ENCODE measurements at places on chromosomes 12 and 14. TPM values are rescaled to one million over a fixed set of nuclear protein-coding genes. Genes with fewer than 3 reads are reported as not detected.

GRCh38 chr12:51341251-51342007 is 5.0 kb downstream of the CELA1 start:
- peak; percentile 62 for DNase-seq

DNA sequence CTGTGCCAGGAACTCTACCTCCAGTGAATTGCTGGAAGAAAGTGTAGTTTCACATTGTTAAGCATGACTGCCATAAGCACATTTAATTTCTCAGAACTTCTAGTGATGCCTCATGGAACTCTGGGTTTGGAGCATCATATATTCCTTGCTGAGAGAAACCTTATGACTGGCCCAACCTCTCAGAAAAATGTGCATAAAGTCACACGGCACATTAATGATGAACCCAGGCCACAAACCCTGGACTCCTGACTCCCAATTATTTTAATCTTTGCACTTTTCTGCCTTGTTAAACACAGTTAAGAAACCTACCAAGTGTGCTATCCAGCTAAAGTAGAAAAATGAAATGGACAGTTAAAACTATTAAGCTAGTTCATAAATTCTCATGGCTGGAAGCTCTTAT is 5.6 kb downstream of the TCP11L2 start:
- DNase-seq: no peak

DNA sequence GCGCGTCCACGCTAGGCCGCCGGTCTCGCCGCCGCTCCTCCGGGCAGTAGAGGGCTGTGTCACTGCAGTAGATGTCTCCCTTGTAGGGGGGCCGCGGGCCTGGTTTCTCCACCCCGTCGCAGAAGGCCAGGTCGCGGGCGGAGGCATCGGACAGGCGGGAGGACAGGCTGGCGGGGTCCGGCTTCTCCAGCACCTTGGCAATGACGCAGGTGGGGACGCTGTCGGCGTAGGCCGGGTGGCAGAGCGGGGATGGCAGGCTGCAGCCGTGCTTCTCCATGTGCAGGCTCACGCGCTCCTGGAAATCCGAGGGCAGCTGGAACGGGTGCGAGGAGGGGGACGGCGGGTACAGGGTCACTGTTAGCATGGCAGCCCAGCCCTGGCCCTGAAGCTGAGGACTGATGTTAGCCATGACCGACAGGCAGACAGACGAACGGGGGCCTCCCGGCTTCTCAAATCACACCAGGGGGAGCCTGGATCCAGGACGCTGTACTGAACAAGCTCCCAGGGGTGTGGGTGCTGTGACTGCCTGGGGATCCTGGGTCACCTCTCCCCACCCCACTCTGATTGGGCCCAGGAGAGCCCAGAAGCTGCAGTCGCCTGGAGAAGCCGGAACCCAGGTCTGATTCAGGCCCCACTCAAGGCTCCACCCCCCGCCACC is 48.1 kb downstream of the BEGAIN start:
- no peak for DNase-seq

Gene ABHD4
- 34.1 TPM for polyA plus RNA-seq

GRCh38 chr12:8508910-8509841 is 4.1 kb upstream of the CLEC4D start:
- no peak for DNase-seq

GRCh38 chr12:26172946-26173552 is 22.3 kb upstream of the SSPN start:
- no peak for DNase-seq

- no peak for DNase-seq
Observed at GRCh38 chr12:100145643-100146042, 3.0 kb upstream of the BLTP3B start.

GRCh38 chr14:61380984-61381383 is 59.6 kb downstream of the PRKCH start:
- no peak for DNase-seq

GRCh38 chr14:102772781-102773570 is 4.3 kb upstream of the TRAF3 start:
- DNase-seq: no peak

DNA sequence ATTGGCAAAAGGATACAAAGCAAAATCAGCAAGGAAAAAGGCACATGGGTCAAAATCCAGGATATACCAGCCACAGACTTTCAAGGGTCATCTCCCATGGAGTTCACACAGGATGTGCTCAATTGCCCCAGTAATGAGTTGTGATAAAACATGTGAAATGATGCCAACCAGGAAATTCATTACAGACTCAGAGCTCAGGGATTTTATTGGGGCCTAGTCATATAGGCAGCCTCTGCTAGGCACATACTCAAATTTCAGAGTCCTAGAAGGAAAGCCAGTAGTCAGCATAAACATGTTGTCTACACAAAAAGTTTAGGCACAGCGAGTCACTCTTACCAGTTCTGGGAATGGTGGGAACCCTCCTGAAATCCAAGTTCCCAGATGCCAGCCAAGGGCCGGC is 64.4 kb upstream of the OSBPL8 start:
- no peak for DNase-seq

Gene OR4K17
- 0.12 TPM for polyA plus RNA-seq

DNA sequence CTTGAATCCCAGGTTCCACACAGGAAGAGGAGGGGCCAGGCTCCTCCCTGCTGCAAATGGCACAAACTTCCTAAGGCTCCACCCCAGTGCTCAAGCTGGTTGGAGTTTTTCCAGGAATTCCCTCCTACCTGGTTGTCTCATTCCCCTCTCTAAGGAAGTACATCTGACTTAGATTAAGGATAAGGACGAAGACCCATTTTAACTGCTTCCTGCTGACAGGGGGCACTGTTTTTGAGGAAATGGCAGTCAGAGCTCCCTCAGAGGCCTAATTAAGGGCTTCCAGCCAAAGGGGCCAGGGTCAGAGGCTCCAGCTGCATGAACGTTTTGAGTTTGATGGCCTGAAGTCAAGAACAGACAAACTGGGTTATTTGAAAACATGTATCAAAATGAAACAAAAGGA is 1084.7 kb downstream of the SLC6A15 start:
- DNase-seq: peak; percentile 25

Gene MAPK1IP1L
- 89.1 TPM for polyA plus RNA-seq

- no peak for DNase-seq
Observed at GRCh38 chr12:116766285-116766684, 28.2 kb downstream of the RNFT2 start.

DNA sequence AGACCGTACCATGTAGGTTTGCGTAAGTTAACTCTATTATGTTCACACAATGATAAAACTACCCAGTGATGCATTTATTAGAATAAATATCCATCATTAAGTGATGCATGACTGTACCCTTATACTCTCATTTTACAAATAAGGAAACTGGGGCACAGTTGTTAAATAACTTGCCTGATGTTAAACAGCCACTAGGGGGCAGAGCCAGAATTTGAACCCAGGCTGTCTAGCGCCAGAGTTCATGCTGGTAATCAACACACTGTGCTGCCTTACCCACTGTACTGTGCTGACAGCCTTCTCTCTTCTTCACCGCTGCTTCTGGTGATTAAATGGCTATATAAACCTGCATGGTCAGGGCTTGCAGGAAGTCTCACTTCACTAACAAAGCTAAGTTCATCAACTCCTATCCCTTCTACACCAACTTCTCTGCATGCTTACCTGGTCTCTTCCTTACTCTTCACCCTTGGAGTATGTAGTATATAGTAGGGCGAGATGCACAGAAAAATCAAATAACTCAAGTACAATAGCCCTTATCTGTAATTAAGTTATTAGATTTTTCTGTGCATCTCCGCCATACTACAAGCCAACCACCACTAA is 43.6 kb upstream of the APPL2 start:
- no peak for DNase-seq

Gene KERA
- 0.09 TPM for polyA plus RNA-seq

DNA sequence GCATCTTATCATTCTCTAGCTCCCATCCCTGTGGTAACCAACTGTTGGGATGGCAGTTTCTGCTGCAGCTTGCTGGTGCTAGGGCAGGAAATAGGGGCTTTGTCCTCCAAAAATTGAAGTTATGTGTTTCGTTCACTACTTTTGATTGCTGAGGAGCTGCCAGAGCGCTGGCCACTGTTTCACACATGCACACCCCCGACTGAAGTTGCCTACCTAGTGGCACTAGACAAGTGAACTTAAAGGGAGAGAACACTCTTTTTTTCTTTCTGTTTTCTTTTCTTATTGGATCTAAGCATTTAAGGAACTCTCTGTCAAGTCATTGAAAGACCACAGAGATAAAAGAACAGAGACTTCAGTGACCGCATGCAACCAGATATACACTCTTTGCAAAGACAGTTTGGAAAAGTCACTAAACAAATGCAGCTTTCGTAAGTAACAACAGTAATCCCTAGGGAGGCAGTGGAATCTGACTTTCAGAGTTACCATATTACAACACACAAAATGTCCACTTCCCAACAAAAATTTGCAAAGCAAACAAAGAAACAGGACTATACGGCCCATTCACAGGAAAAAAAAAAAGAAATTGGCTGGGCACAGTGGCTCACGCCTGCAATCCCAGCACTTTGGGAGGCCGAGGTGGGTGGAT is 12.0 kb downstream of the TFCP2 start:
- DNase-seq: no peak

DNA sequence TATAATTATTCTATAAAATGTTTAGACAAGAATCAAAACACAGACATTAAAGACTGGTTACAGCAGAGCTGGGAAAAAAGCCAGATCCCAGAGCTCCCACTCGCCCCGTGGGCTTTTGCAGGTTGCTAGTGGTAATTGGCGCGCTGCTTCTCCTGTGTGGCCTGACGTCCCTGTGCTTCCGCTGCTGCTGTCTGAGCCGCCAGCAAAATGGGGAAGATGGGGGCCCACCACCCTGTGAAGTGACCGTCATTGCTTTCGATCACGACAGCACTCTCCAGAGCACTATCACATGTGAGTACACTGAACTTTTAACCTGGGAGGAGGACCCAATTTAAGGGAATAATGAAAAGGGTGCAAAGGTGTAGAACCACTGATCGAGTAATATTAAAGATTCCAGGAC is 7.5 kb downstream of the TMEM52B start:
- DNase-seq: no peak

Gene NAA30
- polyA plus RNA-seq: 17.6 TPM

GRCh38 chr12:93954166-93955112 is 193.9 kb upstream of the PLXNC1 start:
- no peak for DNase-seq

Gene AICDA
- polyA plus RNA-seq: not detected

DNA sequence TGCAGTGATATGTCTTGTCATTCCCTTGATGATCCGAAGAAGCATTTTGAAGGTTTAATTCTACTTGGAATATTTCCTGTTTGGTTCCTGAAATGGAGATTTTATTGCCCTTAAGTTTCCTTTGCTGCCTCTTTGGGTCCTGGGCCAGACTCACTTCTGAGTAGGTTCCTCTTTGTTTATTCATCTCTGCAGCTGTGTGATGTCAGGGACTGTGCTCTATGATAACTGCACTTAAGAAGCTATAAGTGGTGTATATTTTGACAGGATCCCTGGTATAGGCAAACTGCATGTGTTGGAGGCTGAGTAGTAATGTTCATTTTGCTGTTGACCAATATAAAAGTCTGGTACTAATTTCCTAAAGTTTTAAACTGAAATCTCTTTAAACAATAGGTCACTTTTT is at the start of gene KLRC4:
Gene KLRC4 (minus strand): TSS at position 366 of the 400 bp plus-strand sequence. CDS start 182 bp downstream, at position 184.
- no peak for DNase-seq

DNA sequence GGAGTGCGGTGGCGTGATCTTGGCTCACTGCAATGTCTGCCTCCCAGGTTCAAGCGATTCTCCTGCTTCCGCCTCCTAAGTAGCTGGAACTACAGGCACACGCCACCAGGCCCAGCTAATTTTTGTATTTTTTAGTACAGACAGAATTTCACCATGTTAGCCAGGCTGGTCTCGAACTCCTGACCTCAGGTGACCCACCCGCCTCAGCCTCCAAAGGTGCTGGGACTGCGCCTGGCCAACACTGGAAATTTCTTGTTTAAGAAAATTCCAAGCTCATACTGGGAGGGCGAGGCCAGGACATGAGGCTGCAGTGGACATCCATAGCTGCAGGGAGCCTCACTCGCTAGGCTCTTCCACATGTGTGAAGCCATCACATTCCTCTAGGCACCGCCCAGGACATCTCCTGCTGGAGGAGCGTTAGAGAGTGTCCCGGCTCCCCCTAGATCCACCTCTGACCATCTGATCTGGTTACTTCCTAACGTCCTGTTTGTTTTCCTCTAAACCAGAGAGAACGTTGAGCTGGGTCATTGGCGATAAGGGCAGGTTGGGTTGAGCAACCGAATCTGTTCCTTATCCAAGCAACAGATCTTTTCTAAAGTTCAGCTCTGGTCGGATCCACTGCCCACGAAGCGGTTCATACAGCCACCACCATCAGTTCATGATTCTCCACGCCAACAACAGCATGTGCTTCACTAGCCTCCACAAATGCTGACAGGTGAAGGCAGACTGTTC is 108.2 kb upstream of the MED13L start:
- no peak for DNase-seq

Gene ITPR2
- polyA plus RNA-seq: 4.0 TPM

- no peak for DNase-seq
Observed at GRCh38 chr12:51687614-51688013, 96.6 kb downstream of the SCN8A start.

DNA sequence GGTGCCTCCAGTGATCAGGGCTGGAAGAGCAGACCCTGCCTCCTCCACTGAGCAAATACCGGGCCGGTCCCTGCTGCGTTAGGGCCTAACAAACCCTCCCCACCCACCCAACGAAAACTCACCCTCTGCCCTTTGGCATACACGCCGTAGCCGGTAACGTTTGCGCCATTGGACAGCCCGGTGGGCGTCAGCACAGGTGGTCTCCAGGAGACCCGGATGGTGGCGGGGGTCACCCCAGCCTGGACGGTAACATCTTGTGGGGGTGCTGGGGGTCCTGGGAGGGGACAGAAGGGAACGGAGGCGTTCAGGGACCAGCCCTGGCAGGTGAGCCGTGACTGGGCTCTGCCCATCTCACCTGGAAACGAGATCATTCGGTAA is 100.5 kb downstream of the PIWIL1 start:
- no peak for DNase-seq

- DNase-seq: no peak
Observed at GRCh38 chr12:70078161-70078560, 165.1 kb upstream of the CNOT2 start.

Gene BIN2
- polyA plus RNA-seq: 6.5 TPM

DNA sequence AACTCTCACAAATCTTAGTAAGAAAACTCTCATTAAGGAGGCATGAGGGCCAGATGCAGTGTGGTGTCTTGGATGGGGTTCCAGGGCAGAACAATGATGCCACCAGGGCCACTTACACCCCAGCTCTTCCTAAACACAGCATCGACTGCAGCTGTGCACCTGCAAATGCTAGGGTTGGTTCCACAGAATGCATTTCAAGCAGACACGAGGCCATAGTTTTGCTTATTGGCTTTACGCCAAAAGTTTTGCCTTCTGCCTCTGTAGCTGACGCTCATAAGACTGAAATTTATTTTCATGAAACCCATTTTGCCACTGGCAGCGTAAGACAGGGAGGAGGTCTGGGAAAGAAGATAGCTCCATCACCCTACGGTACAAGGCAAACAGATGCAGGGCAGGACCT is 179.0 kb downstream of the RIMBP2 start:
- DNase-seq: no peak

GRCh38 chr12:20210621-20211215 is 157.6 kb upstream of the PDE3A start:
- DNase-seq: no peak

GRCh38 chr14:38257507-38257906 is 1.6 kb upstream of the CLEC14A start:
- DNase-seq: no peak

- DNase-seq: no peak
Observed at GRCh38 chr12:104866291-104866690, 91.8 kb downstream of the SLC41A2 start.

- DNase-seq: no peak
Observed at GRCh38 chr12:67630373-67631088, 18.0 kb upstream of the DYRK2 start.

GRCh38 chr12:91958816-91959215 is 186.8 kb downstream of the BTG1 start:
- no peak for DNase-seq

Data from right lung (tissue), 10 donors.